NCI-H1694 treated with DMSO at 0.1 percent for 48 hours (cell line): ENCODE measurements at places on chromosomes 5 and 9.

DNA sequence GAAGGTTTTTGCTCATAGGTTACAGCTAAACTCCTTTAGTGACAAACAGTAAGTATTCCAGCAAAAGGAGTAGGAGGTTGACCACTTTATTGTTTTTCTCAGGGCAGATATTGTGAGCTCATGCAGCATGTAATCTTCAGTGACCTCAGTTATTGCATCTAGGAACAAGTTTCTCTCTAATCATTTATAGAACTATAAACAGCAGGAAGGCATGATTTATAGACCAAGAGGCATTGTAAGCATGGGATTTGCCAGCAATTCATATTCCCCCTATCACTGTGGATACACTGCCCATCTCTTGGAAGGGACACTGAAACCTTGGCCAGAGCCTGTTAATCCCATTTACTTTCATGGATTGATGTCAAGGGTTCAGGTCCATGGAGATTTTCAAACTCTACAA lies 15.4 kb upstream of the FAM170A start:
- DNase-seq = no peak

GRCh38 chr9:86767373-86767772 lies 179.9 kb downstream of the GAS1 start:
- no peak for DNase-seq

GRCh38 chr9:131562032-131562959 lies 17.0 kb downstream of the PRRT1B start:
- DNase-seq = no peak

- DNase-seq = no peak
These were observed 55.6 kb downstream of the CAMSAP1 start for GRCh38 chr9:135851748-135852147.

DNA sequence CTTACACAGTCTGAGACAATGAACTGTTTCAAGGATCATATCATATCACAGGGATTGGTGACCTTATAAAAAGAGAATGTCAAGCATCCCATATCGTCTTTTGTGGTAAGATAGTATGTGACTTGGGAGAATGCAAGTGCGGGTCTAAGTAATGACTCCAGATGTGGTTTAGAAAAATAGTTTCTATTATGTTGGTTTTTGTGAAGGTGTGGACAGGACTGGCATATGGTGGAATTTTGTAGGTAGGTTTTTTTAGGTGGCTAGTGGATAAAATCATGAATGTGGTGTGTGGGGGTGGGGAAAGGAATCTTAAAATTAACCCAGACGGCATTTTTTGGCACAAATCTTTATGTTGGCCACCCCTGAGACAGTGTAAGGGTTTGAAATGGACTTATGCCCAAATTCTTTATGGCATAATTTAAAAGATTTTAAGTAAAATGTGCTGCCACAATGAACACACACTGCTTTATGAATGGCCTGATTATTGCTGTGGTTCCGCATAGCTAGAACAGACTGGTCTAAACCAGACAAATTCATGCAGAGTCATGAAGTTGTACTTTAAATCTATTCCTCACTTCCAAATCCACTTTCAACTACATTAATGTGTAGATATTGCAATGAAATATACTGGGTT lies 204.8 kb upstream of the HAPLN1 start:
- DNase-seq = no peak

GRCh38 chr5:179214678-179215077 lies 130.6 kb downstream of the ADAMTS2 start:
- no peak for DNase-seq

DNA sequence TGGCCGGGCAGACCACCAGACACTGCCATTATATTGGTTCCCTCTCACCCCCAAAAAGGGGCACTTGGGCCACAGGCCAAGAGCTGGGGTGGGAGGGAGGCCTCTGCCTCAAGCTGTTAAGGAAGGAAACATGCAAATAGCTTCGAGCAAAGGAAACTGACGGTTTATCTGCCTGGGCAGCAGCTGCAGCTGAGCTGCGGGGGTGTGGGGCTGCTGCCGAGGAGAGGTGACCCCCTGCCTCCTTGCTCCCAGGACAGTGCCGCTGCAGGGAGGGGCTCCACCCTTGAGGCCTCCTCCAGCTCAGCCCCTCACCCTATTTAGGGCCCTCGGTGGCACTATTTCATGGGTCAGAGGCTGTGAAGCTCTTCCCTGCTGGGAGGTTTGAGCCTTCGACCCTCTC lies 789 bp downstream of the DOK3 start:
- no peak for DNase-seq

GRCh38 chr5:103745353-103746065 lies 182.9 kb upstream of the NUDT12 start:
- no peak for DNase-seq

DNA sequence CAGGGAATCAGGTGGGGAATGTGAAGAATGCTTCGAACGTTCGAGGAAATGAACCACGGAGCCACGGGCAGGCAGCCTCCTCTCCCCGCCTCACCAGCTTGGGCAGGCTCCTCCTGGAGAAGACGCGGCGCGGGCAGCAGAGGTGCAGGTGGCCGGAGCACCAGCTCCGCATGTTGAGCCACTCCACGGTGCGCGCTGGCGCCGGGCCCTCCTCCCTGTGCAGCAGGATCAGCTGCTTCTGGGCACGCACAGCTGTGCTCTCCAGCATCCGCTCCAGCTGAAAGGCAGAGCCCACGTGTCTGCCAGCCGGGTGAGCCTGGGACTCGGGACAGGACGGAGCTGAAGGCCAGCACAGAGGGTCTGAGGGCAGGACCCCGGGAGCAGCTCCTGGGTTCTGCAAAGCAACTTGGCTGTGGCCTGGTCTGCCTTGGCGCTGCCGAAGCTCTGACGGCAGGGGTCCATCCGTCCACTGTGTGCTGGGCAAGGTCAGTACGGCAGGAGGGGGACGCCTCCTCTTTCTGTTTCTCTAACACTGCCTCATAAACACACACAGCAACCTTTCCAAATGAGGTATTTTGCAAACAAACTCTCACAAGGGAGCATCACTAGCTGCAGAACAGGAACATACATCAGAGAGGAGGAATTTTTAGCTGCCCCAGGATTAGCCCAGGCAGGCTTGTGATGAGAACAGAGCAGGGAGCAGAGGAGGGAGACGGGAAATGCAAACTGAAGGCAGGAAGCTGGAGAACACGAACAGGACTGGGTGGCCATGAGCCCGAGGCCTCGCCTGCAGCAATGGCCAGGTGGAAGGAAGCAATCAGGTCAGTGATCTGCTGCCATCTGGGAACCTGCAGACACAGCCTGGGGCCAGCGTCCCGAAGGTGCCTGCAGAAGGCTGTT lies 20.1 kb upstream of the NSMF start:
- DNase-seq = no peak

DNA sequence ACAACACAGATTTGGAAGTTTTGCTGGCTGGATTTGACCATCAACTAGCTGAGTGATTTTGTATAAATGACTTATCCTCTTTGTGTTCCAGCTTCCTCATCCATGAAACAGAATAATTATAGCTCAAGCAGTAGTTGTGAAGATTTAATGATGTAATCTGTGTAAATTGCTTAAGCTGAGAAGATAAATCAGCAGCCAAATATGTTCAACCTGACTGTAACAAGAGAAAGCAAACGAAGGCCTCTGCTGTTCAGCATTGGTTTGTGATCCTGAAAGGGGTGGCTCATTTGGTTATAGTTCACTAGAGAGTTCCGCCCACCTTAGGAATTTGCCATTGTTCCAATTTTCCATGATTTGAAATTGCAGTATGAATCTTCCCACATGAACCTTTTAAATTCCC lies 75.7 kb upstream of the CCDC112 start:
- DNase-seq = no peak

GRCh38 chr5:152942633-152943336 lies 537.7 kb upstream of the NMUR2 start:
- no peak for DNase-seq

GRCh38 chr9:37336150-37336549 lies 86.3 kb upstream of the GRHPR start:
- DNase-seq = no peak

DNA sequence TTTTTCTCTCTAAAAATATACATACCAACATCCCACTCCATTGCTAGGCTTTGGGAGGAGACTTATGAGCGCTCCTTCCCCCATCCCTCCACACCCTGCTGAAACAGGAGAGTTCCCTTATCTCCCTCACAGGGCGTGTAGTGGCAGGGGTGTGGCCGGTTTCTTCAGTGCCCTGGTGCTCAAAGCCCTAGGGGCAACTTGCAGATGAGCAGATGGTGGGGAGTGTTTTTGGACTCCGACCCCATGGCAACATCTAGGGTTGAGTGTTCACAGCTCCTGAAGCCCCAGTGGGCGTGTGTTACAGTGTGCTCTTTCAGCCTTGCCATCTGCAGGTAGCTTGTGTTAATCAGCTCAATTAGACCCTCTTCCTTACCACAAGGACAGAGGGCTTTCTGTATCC lies 409.5 kb downstream of the MAT2B start:
- peak; percentile 90 for DNase-seq

DNA sequence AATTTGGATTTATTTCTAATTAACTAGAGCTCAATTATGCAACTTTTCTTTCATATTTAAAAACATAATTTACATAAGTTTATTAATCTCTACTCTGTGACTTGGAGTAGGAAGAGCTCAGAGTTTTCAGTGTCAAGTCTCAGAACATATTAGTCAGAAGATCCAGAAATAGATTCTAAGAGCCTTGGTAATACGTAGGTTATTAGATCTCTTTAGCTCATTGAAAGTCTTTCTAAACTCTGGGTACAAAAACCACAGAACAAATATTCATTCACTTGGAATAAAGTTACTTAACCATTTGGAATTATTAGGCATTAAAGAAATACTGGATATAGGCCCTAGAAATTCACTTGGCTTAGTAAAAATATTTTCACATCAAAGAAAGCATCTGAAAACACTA lies 26.3 kb upstream of the ISCA1 start:
- no peak for DNase-seq
